Activated T-helper 2 cell treated with anti-CD3 and anti-CD28 coated beads, Interferon-gamma antibody, Interleukin-2, Interleukin-4, amounts not matched to agents 10 μg/mL and 5 μg/mL and 100 μg/mL, durations not matched to agents 14 hours and 24 hours and 36 hours (primary cell): ENCODE measurements at places on chromosomes 3 and 15.

GRCh38 chr3:176296066-176296597, 901.1 kb downstream of the TBL1XR1 start:
- no peak for DNase-seq

DNA sequence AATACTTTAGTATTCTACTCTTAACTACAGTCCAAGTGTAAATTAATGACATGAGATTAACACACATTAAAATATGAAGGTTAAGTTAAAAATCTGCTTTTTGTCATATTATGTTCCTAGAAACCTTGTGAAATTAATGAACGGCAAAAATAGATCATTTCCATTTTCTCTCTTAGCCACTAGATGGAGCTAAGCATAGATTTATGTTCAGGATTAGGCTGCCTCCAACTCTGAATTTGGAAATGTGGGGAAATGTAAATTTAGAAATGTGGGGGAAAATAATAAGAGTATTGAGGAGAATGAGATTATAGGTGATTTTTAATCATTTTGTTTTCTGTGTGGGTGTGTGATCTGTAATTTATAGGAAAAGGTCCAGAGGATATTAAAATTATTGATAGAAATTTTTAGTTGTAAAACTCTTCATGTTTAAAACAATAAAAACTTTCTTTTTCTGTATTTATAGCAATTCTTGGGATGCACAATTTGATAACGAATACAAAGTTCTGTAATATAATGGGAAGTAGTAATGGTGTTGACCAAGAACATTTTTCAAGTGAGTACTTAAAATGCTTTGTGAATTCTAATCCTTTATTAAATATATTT, 59.2 kb downstream of the TMOD3 start:
- DNase-seq = no peak

DNA sequence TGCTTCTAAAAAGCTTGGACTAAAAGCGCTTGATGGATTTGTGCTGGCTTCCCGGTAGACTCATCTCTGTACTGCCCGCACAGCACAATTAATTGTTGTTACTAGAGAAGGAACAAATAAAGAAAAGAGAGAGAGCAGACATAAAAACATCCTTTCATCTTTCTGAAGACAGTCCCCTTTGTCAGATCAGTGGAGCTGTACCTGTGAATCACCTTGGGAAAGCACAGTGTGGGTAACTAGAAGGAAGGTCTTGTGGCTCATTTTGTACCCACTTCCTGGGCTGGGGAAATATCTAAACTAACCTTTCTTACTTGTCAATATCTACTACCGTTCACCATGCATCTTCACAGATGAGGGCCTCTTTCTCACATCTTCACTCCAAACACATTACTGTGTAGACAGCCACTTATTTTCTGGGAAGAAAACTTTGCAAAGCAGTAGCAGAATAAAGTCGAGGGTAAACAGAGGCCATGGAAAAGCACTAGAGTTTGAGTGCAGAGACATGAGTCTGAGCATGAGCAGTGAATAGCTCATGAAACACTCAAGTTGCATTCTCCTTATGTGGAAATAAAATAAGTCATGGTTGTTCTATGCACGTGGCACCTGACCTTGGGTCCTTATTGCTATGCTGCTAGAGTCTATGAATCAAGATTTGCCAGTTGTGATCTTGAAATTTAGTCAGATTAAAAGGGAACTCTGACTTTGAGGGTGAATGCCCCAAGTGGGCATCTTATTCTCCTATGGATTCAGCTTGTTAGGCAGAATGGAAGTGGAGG, 169.3 kb downstream of the LPP start:
- peak; percentile 25 for DNase-seq

DNA sequence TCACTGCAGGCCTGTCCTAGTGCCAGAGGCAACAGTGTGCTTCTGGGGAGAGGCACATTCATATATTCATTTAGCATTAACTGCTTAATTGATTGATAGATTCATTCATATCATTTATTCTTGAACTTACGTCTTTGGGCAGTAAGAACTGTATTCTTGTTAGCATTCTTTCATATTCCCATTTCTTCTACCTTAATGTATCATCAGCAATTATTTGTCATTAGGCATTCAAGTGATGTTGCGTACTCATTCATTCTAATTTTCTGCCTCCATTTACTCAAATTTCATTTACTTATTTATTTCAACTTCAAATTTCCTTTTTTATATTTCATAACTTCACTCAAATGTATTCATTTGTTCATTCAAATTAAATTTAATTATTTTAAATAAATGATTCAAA, 31.5 kb upstream of the CCR4 start:
- DNase-seq = no peak

DNA sequence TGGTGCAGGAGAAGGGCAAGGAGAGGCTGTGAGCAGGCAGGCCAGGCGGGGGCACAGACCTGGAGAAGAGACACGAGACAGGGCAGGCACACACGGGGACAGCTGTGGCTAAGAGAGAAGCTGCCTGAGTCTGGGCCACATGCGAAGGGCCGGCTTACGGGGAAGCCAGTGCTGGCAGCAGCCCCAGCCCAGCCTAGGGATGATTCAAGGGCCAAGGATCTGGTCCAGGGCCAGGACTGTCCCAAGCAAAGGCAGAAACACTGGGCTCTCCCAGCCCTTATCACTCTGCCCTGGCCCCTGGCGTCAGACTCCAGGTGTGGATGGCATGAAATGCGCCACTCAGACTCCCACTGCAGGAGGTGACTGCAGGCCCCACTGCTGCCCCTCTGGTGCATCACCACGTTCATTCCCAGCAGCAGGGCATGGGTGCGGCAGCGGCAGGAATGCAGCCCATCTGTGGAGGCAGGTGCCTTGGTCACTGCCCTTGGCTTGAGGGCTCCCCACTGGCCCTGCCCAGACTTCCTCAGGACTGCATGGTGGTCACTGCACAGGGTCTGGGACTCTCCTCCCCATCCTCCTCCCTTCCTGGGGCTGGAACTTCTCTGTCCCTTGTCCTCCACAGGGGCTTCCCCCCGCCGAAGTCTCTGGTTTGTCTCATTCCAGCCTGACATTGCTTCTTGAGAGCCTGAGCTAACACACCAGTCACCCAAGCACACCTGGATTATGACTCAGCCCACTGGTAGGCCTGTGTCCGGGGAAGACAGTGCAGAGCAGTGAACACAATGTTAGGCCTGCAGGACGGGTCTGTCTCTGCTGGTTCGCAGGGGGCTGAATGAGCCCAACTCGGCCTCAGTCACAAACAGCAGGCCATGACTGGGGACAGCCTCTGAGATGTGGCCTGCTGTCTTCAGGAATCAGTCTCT, 69.3 kb downstream of the TBC1D2B start:
- no peak for DNase-seq

- no peak for DNase-seq
Measured at GRCh38 chr15:73856458-73857192, 16.7 kb upstream of the TBC1D21 start.

DNA sequence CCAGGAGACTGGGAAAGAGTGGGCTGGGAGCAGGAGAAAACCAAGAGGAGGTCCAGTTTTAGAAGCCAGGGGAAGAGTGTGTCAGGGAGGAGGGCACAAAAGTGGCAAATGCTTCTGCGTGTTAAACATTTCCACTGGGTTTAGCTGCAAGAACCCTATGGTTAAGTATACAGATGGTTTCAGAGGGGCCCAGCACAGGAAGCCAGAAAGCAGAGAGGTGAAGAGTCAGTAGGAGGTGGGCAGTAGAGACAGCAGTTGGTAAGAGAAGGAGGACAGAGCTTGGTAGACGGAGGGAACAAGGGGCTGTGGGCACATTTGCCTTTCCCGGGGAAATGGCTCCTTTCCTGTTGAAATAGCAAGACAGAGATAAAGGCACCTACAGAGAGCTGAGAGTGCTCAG, 133.8 kb downstream of the EPHB1 start:
- DNase-seq = no peak

DNA sequence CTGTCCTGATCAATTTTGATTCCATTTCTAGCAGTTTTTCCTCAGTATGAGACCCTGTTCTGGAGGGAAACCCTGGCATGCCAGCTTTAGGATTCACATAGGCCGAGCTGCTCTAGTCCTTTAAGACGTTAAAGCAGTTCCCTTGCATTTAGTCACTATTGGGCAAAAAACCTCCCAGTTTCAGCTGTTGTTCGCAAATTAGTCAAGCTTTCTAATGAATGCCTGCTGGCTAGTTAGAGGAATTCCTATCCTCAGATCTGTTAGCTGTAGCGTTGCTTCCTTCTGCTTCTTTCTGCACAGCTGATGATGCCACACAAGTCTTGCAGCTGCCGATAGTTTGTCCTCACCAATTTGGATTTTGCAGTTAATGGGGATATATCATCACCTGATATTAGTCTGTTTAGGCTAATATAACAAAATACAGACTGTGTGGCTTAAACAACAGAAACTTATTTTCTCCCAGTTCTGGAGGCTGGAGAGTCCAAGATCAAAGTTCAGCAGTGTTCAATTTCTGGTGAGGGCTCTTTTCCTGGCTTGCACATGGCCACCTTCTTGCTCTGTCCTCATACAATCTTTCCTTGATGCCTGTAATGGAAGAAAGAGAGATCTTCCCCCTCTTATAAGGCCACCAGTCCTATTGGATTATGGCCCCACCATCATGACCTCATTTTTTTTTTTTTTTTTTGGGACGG, 7.5 kb upstream of the UBL7 start:
- DNase-seq = no peak

DNA sequence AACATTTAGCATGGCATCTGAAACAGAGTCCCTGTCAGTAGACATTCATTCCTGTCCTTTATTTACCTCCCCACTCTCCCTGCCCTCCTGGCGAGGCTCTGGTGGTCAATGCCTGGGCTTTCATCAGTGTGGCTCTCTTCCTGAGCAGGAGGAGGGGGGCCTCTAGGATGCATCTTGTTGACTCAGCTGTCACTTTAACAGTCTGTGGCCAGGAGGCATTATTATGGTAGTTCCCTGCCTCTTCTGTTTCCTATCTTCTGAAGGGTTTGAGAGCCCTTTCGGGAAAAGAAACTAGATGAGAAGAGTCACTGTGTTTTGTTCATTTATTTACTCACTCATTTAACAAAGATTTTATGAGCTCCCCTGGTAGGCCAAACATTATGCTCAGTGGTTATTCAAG, 2.4 kb upstream of the PPP1R14D start:
- DNase-seq = no peak

- no peak for DNase-seq
Measured at GRCh38 chr3:143832433-143832832, 15.8 kb downstream of the SLC9A9 start.

GRCh38 chr3:186532598-186533072, 11.5 kb downstream of the CRYGS start:
- DNase-seq = no peak

DNA sequence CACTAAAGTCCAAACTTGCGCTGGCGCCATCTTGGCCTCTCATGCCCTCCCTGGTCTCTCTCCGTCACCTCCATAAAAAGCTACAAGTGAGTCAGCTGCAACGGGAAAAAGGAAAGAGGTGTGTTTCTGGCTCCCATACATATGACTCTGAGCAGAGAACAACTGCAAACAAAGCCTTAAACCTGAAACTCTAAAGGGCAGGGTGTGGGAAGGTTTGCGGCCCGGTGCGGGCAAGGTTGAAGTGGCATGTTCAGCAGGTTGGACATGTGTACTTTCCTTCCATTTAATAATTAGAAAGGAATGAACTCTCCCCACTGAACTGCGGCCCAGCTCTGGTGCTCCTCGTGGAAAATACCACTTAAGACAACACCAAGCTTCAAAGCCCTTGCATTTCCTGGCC, 59.0 kb upstream of the PPARG start:
- DNase-seq = no peak

- DNase-seq = no peak
Measured at GRCh38 chr3:187242435-187242834, 45.1 kb downstream of the RTP1 start.

DNA sequence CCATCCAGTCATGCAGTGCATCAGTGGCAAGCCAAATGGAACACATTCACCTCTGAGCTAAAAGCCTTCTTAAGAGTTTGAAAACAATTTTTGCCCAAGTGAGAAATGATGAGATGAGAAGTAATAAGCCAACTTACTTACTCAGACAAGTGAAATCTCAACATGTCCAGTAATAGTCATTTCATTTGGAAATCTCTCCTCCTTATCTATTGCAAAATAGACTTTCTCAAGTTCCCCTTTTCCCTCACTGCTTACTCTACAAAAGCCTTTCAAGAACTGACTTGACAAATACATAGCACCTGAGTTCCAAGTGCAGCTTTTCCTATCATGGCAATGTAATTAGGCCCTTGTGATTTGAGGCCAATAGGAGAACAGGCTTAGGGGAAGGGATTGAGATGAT, 282.3 kb downstream of the SLC9A9 start:
- DNase-seq = no peak

- DNase-seq = peak; percentile 94
Measured at GRCh38 chr3:130746246-130747039, at the start of gene PIK3R4. Gene PIK3R4 (minus strand): TSS chr3:130746829. CDS start chr3:130745218, 1,611 bp downstream.

DNA sequence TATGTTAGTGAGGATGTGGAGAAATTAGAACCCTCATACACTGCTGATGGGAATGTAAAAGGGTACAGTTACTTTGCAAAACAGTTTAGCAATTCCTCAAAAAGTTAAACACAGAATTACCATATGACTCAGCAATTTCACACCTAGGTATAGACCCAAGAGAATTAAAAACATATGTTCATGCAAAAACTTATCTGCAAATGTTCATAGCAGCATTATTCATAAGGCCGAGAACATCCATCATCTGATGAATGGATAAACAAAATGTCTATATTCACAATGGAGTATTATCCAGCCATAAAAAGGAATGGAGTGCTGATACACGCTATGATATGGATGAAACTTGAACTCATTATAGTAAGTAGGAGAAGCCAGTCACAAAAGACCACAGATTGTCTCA, 10.3 kb downstream of the SEC13 start:
- DNase-seq = no peak

- DNase-seq = no peak
Measured at GRCh38 chr3:58333206-58334012, 717 bp downstream of the PXK start.

DNA sequence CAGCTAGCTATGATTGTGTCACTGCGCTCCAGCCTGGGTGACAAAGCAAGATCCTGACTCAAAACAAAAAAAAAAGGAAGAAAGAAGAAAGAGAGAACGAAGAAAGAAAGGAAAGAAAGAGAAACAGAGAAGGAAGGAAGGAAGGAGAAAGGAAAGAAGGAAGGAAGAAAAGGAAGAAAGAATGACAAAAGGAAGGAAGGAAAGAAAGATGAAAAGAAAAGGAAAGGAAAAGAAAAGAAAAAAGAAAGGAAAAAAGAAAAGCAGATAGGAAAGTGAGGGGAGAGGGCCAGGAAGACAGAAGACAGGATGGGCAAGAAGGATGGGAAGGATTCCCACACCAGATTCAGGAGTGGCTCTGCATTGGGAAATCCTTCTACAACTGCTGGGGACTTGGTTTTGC, 44.9 kb downstream of the GOLGA6L2 start:
- DNase-seq = no peak

- no peak for DNase-seq
Measured at GRCh38 chr15:63069616-63070090, 27.1 kb downstream of the TPM1 start.

DNA sequence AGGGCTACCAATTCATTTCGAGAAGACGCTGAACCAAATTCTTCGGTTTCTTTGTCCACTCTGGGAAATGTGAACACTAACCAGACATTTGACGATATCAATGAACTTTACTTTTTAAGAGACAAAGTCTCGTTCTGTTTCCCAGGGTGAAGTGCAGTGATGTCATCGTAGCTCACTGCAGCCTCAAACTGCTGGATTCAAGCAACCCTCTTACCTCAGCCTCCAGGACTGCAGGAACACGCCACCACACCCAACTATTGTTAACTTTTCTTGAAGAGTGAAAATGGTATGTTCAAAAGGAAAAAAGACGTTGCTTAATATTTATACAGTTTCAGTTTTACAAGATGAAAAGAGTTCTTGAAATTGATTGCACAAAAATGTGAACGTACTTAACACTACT, 30.6 kb downstream of the MB21D2 start:
- DNase-seq = no peak
